Stimulated activated CD4-positive, alpha-beta T cell treated with anti-CD3 and anti-CD28 coated beads, Interleukin-15, amount 100 ng/mL, for 48 hours (primary cell): ENCODE measurements at places on chromosomes 6 and 20.

DNA sequence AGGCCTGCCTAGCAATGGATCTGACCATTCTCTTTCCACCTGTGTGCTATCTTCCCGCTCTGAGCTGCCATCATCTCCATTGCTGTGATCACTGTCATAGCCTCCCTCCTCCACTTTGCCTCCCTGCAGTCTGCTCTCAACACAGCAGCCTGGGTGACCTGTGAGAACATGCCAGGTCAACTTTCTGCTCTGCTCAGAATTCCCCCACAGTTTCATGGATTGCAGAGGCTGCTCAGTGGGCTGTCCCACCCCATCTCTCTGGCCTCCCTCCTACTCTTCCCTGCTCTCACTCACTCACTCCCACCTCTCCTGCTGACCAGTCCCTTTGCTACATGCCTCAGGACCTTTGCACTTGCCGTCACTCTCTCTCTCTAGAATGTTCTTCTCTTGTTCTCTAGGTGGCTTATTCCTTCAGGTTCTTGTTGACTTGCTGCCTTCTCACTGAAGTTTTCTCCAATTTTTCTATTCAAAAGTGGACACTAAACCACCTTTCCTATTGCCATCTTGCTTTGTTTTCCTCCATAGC, 159.9 kb downstream of the CD83 start:
- no peak for DNase-seq

DNA sequence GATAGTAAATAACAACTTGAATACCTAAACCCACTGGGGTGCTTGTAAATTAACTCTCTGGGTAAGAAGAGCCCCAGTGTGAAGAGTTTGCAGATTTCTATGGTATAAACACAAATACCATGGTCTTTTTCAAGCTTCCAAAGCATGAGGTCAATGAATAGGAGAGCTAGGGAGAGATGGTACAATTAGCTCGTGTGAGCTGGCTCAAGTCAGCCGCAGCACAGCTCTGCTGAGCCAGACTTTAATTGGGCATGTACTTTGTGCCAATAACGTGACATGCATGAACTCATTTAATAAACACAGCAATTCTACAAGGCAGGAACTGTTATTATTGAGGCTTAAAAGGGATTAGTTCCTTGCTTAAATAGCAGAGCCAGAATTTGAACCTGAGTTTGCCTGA, 684.2 kb downstream of the KIF16B start:
- no peak for DNase-seq

DNA sequence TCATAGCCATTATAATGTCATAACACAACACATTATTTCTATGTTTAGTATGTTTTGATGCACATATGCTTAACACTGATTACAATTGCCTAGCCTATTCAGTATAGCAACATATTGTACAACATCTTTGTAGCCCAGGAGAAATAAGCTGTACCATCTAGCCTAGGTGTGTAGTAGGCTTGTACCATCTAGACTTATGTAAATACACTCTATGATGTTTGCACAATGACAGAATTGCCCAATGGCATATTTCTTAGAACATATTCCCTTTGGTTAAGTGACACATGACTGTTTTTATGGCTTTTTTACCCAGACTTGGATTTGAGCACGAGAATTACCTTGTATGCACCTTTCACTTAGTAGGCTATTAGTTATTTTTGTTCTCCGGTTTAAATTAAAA, 64.5 kb upstream of the HIVEP1 start:
- no peak for DNase-seq

- DNase-seq = no peak
These were observed 42.6 kb upstream of the HDGFL1 start for GRCh38 chr6:22526736-22527135.

DNA sequence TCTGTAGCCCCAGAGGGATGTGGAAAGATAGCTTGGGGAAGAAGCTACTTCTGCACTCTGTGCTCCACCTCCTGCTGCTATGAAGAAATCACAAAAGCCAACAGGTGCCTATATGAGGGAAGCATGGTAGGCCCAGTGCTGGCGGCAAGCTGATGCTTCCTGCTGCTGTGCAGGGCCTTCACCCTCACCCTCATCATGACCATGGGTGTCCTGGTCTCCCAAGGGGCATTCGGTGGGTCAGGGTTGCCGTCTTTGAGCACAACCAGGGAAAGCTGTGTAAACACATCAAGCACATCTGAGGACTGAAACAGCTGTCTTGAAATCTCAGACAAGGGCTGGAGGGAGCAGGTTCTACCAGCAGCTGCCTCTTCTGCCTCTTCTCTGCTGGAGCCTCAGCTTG, 184.0 kb downstream of the FNDC1 start:
- DNase-seq = no peak
